Activated T-helper 2 cell treated with anti-CD3 and anti-CD28 coated beads, Interferon-gamma antibody, Interleukin-2, Interleukin-4, amounts not matched to agents 10 μg/mL and 5 μg/mL and 100 μg/mL, durations not matched to agents 14 hours and 24 hours and 36 hours (primary cell): ENCODE measurements at places on chromosomes 4 and X.

DNA sequence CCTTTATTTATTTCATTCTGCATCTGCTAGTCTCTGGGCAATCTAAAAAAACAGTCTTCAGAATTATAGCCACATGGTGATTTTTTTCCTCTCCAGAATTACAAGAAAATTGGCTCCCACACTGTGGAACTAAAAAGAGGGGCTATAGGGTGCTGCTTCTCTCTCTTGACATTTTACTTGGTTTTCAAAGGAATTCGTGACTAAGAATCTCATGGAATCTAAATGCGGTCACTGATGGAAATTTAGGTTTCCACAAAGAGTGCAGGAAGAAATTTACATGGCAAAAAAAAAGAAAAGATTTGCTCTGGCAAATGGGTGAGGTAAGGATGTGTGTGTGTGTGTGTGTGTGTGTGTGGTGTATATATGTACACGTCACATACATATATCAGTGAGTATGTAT, 10.2 kb downstream of the ATXN3L start:
- DNase-seq: no peak

GRCh38 chrX:2188840-2189239, 311.9 kb downstream of the DHRSX start:
- DNase-seq: no peak

DNA sequence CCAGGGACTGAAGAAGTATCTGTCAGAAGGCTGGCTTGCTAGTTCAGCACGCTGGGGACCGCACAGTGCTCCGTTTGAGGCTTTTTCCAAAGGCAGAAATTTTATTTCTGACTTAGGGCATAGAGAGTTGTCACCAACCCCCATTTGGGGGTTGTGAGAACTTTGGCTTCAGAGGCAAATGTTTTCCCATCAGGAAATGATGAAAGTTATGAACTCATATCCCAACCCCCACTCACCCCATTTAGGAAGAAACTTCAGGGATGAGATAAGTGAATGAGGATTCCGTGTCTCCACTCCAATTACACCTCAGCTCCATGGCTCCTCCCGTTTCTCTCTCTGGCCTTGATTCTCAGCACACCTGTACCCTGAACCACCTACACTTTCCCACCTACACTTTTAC, 4.3 kb upstream of the WDR13 start:
- DNase-seq: no peak

GRCh38 chr4:75248770-75249407, 265.3 kb downstream of the RCHY1 start:
- DNase-seq: no peak

- DNase-seq: no peak
Observed at GRCh38 chr4:169677150-169677748, 56.9 kb downstream of the CLCN3 start.

DNA sequence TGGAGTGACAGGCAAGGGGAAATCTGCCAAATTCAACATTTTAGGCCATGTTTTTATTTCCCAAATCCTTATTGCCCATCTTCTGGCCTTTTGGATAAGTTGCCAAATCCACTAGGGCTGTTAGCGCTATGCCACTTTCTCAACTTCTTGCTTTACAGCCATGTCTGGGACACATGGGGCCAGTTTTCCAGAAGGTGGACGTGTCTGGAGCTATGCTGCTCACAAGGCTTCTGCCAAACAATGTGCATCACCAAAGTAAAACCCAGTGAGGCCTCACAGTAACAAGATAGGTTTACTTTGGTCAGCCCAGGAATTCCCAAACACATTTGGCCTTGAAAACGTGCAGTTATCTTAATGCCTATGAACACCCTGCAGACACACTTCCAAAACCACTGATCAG, 142.9 kb downstream of the MID1 start:
- no peak for DNase-seq

DNA sequence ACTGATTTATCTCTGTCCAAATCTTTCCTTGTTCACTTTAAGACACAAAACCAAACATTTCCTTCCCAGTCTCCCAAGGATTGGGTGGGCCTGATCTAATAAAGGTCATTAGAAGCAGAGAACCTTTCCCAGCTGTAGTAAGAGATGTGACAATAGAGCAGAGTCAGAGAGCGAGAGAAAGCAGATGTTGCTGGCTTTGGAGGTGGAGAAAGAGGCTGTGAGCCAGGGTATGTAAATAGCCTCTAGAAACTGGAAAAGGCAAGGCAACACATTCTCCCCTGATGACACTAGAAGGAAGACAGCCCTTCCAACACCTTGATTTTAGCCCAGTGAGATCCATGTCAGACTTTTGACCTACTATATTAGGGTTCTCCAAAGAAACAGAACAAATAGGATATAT, 337.5 kb upstream of the CASK start:
- no peak for DNase-seq

DNA sequence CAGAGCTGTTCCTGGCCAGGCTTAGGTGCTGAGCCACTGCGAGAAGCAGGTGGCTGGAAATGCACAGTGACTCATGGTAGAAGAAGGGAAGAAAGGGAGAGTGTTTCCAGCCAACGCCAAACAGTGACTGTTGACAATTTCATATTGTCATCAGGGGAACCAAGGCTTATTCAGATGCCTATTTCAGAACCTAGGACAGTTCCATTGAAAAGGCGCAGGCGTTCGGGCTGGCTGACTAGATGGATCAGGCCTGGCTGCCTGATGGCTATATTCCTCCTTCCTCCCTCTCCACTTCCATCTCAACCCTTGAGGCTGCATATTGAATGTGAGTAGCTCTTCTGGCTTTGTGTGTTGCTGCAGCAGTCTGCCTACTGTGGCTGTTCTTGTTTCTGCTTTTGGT, 73.0 kb upstream of the FRMPD4 start:
- no peak for DNase-seq

DNA sequence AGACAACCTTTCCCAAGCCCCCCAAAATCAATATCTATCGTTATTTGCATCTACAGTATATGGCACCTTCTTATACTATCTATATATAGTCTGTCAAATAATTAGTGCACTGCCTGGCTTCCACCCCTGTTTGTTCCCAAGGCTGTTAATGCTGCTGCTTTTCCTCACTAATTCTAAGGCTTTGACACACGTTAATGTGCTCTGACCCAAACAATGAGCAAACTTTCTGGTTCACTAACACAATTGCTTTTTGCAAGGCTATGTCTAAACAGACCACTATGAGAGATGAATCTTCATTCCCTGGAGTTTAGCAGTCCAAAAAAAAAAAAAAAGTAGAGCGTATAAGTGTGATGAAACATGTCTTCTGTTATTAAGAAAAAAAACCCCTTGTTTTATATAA, 360.9 kb upstream of the AGA start:
- DNase-seq: no peak

DNA sequence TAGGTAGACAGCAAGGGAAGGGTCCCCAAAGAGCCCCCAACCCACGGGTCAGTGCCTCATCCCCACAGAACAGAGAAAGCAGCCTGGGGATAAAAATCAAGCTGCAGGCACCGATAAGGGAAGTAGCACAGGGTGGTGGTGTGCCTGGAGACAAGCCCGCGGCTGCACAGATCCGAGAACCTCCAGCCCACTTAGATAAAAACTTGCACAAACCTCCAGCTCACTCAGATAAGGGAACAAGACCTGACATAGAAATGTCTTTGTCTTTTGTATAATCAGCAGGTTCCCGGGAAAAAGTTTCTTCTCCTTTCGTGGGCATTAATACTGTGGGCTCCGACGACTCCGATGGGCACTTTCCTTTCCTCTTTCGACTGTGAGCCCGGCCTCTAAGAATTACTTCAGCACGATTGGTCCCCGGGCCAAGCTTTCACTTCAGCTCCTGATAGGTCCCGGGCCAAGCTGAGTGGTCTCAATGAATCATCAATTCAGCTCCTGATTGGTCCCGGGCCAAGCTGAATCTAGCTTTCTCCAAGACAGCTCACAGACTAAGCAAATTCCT, 32.4 kb downstream of the PRDX4 start:
- no peak for DNase-seq

GRCh38 chr4:3252831-3253641, 4.1 kb downstream of the MSANTD1 start:
- no peak for DNase-seq

GRCh38 chr4:156931267-156931666, 40.3 kb downstream of the PDGFC start:
- DNase-seq: no peak

GRCh38 chrX:66023385-66024091, 16.3 kb downstream of the VSIG4 start:
- no peak for DNase-seq

GRCh38 chr4:125049711-125050110, 265.0 kb upstream of the FAT4 start:
- DNase-seq: no peak

DNA sequence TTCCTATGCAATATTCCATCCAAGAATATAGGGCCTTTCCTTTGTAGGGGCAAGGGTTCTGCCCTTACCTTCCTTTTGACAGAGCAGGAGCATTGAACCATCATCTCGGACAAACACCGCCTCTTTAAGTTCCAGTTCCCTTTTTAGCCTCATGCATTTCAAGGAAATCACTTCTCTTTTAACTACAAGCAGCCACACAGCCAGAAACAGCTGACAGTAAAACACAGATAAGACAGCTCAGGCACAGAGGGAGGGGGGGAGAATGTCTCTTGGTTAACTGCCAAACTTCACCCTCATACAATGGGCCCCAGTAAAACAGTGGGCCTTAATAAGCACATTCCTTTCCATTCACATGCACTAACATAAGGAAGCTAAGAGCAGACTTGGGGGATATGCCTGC, 648.3 kb downstream of the GABRG1 start:
- DNase-seq: no peak

DNA sequence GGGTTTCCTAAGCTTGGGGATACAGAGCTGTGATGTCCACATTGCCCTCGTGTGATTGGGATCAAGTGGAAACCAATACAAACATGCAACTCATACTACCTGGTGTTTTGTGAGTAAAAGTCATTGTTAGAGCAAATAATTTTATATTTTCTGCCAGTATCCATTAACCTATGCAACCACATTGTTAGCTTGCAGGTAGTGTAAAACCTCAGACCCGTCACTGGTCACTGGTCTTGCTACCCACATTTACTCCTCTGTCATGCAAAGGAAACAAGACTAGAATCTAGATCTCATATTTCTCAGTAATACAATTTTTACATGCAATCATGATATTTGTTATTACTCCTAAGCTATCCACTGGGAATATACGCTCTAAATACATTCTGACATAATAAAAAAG, 324.3 kb upstream of the NDST4 start:
- no peak for DNase-seq

DNA sequence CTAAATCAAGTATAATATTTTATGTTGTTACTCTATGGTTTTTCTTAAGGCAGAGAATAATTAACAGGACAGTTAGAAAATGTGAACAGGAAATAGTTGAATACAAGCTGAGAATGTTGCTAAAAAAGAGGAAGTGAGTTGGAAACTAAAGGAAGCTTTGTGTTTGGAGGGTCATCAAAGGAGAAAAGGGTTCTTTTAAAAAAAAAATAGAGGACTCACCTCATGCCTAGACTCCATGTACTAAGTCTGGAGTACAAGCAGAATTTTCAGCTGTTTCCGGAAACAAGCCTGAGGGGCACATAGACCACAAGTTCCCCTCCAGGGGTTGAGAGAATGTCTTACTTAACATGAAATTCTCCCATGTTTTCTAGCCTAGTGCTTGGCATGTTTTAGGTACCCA, 20.1 kb upstream of the MAP7D3 start:
- DNase-seq: no peak

- no peak for DNase-seq
Observed at GRCh38 chrX:14056206-14056605, 26.5 kb upstream of the GEMIN8 start.

- DNase-seq: no peak
Observed at GRCh38 chr4:109657854-109658418, 45.3 kb downstream of the CASP6 start.

DNA sequence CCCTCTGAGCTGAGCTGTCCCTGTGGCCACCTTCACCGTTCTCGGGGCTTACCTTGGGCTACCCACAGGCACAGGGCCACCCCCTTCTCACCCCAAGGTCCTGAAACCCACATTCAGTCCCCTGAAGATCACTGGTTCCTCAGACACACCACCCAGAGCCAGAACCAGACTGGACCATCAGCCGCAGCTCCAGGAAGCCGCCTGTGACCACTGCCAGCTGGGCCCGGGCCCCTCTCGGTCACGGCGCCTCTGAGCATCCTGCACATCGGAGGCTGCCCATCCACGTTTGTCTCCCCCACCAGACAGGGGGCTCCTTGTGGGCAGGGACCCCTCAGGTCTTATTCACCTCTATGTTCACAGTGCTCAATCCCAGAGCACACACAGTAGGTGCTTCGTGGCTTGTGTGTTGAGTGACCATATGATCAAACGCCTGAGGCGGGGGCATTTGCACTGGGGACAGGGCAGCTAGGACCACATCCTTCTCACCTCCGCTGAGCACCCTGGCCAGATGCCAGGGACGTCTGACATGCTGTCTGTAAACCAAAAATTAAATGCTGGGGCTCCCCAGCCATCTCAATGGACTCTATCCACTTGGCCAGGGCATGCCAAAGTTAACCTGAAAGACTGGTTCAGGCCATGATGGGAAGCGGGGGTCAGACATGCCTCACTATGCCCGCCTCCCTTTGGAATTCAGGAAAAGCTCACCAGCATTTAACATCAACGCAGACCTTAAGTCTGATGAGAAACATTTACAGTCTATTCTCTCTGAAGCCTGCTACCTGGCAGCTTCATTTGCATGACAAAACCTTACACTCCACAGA, 109.4 kb upstream of the AFAP1 start:
- DNase-seq: no peak

DNA sequence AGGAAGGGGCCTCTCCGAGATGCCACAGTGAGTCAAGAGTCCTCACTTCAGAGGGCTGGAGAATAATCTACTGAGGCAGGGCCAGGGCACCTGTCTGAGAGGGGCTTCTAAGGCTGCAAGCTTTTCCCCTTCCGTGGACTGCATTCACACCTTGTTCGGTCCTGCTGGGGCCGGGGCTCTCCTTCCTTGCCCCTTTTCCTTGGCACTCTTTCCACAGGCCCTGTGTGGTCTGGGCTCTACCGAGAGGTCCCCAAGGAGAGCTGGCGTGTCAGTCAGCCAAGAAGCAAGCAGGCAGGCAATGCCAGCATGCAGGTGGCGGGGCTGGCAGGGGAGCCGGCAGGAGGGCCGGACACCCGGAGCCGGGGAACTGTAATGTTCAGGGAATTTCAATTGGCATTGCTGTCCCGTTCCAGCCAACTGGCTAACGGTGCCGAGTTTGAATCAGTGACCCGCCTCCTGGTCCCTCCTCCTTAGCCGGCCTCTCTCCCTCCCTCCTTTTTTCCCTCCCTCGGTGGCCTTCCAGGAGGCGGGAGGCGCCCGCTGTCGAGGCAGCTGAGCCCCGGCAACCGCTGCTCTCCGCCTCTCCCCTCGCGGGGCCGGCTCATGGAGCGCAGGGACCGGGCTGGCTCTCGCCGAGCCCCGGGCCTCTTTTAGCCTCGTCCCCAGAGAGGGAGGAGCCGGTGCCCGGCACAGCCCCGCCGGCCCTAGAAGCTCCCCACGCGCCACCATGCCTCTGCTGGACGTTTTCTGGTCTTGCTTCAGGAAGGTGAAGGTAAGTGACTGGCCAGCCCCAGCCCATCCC, at the start of gene STARD8:
Gene STARD8, plus strand, starts transcription at position 511 of the 802 bp plus-strand sequence. Its CDS starts 217 bp downstream, at position 728.
- DNase-seq: no peak

GRCh38 chrX:71671043-71671780, 3.9 kb downstream of the LOC101059915 start:
- DNase-seq: no peak
